ENCODE measurements at places on chromosomes 2 and 18.

DNA sequence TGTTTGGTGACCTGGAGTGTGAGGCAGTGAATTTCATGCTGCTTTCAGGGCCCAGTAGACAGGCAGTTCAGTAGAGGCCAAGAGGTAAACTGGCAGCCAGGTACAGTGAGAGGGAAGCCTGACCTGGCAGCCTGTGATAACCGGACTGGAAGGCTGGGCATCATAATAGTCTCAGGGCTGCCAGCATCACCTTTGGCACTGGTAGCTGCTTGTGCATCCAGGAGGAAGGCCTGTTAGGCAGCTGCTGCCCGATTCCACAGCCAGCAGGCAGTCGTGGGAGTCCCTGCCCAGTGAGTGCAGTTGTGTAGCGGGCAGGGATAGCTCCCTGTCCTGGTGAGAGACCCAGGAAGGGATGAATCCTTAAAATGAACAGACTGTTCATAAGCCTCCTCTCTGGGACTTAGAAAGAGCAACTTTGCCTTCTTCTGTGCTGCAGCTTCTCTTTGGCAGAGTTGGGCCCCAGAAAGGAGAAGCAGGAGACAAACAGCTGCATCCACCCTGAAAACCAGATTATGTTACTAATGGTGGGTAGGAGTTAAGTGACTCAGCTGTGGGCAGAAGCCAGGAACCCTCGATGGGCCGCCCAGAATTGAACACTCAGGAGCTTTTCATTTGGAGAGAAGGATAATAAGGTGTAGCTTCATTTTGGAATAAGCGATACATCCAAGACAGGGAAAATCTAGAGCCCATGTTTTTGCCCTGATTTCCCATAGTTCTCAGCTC, 8.1 kb upstream of the GPBAR1 start:
- no peak for DNase-seq

GRCh38 chr2:164841719-164842623, at the start of gene COBLL1:
Gene COBLL1 (minus strand): TSS chr2:164841823. CDS start chr2:164841196, 627 bp downstream.
- DNase-seq, result no peak

DNA sequence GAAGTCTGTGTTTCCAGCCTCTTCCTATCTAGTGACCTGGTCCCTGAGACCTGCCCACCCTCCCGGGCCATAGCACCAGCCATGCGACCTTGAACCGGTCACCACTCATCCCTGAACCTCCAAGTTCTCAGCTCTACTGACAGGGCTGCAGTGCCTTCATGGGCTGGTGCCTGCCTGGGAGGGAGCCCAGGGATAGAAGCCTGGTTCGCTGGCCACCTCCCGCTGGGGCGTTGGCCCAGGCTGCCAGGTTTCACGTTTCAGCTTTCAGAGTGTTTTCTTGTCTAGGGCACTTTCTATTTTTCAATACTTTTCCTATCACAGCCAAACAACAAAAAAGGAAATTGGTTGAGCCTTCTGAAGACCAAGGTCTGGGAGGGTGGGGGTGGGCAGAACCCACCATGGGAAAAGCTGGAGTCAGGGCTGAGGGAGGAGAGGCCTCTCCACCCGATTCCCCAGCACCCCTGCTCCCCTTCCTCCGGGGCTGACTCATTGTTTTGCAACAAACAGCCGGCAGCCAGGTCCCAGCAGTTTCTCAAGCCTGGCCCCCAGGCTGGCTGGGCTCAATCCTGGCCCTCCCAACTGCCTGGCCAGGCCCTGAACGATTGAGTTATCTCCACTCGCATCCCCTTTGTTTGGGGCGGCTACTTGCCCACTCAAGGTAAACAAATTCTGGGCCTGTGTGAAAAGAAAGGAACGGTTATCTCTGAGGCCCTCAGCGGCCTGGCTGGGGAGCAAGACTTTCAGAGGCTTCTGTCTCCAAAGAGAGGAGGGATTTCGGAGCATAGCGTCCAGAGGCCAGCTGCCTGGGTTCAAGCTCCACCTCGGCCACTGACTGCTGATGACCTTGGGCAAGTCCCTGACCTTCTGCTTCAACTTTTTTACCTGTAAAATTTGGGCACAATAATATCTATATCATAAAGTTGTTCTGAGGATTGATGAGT, 47.5 kb downstream of the ZFP36L2 start:
- no peak for DNase-seq

DNA sequence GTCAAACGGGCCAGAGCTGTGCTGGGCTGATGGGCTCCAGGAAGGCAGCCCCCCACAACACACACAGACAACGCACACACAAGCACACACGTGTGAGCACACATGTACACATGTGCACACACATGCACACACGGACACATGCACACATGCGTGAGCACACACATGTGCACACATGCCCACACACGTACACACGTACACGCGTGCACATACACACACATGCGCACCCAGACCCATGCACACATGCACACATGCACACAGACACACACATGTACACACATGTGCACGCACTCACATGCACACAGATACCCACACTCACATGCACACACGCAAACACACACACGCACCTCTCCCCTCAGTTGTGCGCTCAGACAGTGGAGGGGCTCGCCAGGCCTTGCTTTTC, 31.2 kb upstream of the HPCAL1 start:
- no peak for DNase-seq

- DNase-seq, result no peak
These were observed 63.2 kb downstream of the UGGT1 start for GRCh38 chr2:128154225-128154624.

GRCh38 chr2:70173520-70173919, 17.3 kb downstream of the C2orf42 start:
- no peak for DNase-seq

- no peak for DNase-seq
These were observed 16.3 kb downstream of the DPYSL5 start for GRCh38 chr2:26864226-26864625.

DNA sequence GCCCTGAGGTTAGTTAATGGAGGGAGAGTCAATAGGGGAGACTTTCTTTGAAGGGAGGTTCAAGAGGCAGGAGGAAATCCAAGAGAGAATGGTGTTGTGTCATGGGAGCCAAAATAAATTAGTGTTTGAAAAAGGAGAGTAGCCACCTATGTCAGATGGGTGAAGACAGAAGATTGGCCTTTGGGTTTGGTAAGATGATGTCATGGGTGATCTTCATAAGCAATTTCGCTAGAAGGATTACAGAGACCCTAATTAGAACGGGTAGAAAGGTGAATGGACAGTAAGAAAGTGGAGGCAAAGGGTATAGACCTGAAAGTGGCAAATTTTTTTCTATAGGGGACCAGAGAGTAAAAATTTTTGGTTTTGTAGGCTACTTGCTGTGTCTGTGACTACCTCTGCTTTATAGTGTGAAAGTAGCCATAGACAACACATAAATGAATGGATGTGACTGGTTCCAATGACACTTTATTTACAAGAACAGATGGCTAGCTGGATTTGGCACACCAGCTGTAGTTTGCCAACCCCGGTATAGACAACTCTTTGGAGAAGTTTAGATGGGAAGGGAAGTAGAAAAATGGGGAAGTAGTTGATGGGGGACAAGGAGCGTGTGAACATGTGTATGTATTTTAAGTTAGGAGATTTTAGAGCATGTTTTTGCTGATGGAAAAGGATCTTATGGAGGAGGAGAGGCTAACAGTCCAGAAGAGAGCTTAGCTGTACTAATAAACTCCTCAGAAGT, 9.3 kb downstream of the STAMBP start:
- DNase-seq, result no peak

- DNase-seq, result no peak
These were observed 6.3 kb downstream of the COBLL1 start for GRCh38 chr2:164835302-164835701.

DNA sequence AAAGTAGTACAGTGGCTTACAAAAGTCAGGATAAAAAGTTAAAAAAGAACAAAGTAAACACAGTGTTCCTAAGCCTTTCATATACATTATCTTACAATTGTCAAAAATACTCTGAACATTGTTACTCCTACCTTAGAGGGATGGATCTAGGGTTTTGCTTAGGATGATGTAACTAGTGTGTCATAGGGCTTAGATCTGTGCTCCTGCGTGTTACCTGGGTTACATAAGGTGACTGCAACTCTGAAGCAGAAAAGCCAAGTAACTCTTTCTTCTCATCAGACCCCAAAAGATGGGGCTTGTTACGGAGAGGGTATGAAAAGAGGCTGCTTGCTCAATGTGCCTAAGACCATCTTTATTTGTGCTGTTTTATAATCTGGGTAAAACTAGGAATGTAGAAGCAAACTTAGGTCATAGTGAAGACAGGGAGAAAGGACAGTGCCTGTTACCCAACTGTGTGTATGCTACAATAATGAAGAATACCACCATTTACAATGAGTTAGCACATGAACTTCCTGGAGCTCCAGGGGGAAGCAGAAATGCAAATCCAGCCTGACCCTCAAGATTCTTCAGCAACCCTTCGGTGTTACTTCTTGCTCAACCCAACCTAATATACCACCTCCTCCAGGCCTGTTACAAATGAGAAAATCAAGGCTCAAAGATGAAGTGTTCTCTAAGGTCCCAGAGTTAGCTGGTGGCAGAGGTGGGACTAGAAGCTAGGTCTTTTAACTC, 42.0 kb upstream of the STK17B start:
- DNase-seq, result no peak

DNA sequence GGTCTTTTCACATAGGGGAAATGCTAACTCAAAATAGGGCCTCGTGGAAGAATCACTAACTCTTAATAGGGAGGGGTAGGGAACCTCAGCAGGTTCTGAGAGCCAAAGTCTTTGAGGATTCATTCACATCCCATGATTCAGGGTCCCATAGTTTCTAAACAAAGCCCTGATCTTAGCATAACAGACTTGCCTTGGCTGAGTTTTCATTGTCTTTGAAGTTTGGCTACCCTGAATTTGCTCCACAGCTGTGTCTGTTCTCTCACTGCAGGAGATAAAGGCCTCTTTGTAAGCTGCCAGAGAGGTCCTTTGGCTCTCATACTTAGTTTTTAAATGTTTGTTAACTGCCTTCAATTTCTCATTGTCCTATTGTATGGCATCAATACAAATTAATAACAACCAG, 54.5 kb downstream of the ZDBF2 start:
- DNase-seq, result no peak

GRCh38 chr18:23890589-23890988, 124.0 kb upstream of the TTC39C start:
- no peak for DNase-seq

GRCh38 chr2:34107811-34108210, 508.7 kb upstream of the FAM98A start:
- DNase-seq, result no peak

DNA sequence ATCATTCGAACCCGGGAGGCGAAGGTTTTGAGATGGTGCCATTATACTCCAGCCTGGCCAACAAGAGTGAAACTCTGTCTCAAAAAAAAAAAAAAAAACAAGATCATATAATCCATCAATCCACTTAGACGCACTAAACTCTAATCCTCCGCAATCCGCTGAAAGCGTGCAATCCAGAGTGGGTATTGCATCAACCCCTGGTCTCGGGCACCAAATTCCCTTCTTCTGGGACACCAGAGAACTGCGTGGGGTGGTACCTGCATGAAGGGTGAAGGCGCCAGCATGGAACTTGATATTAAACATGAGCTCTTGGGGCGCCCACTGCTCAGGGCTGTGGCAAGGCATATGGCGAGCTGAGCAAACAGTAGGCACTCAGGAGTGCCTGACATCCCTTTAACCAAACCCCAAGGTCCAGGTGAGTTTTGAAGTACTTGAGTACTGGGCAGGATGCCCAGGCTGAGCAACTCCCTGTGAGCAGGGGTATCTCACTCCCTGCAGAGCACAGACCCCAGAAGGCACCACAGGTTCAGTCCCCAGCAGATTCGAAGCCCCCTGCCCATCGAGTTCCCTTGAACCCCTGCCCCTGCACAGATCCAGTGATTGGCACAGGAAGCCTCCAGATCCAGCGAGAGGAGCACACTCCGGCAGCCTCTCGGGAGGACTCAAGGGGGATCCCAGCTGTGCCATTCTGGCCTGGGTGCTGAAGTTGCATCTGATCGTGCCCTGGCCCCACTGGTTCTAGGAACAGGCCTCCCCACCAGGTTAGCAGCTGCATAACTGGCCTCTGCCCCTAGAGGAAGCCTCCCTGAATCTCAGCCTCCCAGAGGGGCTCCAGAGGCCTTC, 8.0 kb downstream of the ALPI start:
- DNase-seq, result no peak

- DNase-seq, result no peak
These were observed 368.4 kb upstream of the SLC8A1 start for GRCh38 chr2:40820319-40820718.

GRCh38 chr2:233473878-233474277, 92.7 kb downstream of the USP40 start:
- no peak for DNase-seq

GRCh38 chr2:38672445-38673391, 6.8 kb downstream of the GALM start:
- DNase-seq, result no peak

DNA sequence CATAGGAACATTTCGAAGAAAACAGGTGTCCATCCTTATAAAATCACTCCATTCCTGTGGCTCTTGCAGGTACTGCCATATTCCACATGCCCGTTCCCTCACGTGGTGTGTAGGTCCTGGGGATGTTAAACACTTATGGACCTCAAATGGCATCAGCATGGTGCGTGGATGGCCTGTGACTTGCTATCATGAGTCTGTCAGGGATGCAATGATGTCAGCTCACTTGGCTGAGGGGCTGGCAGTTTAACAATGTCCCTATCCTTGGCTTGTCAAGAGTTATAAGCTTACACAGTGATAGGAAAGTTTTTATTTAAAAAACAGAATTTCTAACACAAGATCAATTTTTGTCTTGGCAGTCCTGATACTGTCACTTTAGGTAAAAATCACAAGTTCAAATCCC, 28.8 kb downstream of the MAIP1 start:
- no peak for DNase-seq

GRCh38 chr2:169093535-169093934, 24.2 kb downstream of the DHRS9 start:
- no peak for DNase-seq

DNA sequence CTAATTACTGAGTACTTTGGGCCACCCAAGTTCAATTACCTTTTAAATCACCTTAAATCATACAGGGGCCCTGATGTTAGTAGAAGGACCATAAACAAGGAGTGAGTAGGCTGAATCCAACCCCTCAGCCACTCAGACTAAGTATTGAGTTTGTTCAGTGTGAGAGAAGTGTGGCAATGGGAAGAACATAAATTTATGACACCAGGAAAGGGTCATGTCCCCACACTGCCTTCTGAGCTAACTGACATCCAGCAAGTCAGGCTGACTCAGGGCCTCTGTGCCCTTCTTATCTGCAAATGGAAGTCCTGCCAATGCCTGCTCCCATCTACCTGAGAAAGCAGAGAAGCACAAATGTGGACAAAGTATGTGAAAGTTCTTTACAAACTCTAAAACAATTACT, 12.9 kb downstream of the PLEKHM3 start:
- no peak for DNase-seq

- DNase-seq, result no peak
These were observed 84.4 kb downstream of the DYM start for GRCh38 chr18:49376046-49376445.

- DNase-seq, result no peak
These were observed 26.4 kb downstream of the VRK2 start for GRCh38 chr2:58073008-58073407.

- no peak for DNase-seq
These were observed 124.1 kb upstream of the ZBTB14 start for GRCh38 chr18:5419601-5420000.

GRCh38 chr2:28415010-28415409, 22.4 kb downstream of the FOSL2 start:
- DNase-seq, result no peak

- no peak for DNase-seq
These were observed 758.1 kb upstream of the ACVR2A start for GRCh38 chr2:147086715-147087114.
